HFF-Myc (cell line): ENCODE measurements at places on chromosomes 12 and 14.

GRCh38 chr12:62629971-62630739 is 163.5 kb downstream of the MON2 start:
- DNase-seq, result no peak

DNA sequence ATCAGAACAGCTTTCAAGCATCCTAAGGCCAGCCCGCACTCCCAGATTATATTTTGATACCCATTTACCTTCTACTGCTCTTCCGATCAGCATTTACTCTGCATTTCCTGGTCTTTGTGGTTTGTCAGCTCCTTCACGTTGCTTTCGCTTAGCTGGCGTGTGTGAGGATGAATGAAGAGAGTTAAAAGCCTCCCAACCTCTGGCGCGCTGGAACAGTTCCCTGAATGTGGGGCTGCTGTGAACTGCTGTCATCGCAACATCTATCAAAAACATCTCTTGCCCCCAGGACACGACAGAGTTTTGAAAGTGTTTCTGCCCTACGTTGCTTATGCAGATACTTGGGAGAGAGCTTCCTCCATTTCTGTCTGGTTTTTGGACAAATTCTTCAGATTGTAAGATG is 129.2 kb downstream of the KCNA5 start:
- DNase-seq, result no peak

GRCh38 chr12:58412461-58413060 is 471.2 kb downstream of the ATP23 start:
- no peak for DNase-seq

DNA sequence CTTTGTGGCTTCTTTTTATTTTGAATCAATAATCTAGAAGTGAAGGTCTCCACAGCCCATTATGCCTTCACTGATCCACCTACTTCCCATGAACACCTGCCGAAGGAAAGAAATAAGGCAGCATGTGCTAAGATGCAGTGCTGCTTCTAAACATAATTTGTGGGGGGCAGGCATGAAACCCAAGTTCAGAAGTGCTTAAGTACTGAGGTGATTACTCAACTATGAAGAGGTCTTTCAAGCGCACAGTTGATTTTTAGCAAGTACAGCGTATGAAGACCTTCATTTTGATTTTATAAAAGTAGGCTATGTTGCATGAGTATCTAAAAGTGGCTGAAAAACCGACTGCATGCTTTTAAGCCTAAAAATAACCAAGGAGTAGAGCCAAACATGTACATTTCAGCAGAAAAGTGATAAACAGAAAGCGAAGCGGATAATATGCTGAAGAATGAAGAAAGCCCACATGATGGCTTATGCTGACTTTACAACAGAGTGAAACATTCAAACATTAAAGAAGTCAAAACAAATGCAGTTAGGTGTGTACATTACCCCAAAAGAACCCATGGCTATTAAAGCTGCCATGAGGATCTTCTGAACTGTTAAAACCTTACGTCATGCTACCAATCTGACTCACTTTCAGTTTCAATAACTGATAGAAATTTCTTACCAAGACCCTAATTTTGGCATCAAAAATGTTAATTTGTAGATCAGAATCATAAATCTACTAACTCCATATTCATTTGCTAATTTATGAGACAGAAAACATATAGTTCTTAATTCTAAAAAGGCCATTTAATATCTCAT is 29.3 kb downstream of the KICS2 start:
- no peak for DNase-seq

DNA sequence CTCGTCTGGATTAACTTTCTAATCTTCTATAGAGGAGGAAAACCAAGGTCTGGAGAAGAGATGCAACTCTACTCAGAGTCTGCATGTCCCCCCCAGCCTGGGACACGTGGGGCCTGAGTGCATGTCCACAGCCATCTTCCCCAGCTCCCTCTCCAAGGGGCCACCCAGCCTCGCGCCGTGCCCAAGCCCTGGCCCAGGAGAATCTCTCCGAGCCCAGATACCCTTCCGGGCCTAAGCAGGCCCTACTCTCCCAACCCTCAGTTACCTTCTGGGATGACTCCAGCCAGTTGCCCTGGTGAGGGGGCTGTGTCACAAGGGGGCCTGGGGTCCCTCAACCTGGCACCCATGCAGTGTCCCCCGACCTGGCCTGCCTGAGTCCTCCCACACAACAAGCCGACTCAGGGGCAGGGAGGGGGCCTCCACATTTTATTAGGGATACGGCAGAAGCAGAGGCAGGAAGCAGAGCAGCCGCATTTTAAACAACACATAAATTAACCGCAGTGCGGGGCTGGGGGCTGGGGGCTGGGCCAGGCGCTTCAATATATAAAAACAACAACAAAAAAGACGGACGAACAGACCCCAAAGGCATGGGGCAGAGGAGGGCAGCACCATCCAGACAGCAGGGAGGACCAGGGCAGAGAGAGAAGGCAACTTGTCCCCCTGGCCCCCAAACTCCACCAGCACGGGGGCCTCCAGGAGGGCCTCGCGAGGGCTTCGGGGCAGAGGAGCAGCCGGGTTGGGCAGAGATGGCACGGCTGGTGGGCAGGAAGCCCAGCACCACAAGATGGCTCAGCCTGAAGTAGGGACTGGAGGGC is 37.3 kb downstream of the NCKAP5L start:
- DNase-seq, result no peak

DNA sequence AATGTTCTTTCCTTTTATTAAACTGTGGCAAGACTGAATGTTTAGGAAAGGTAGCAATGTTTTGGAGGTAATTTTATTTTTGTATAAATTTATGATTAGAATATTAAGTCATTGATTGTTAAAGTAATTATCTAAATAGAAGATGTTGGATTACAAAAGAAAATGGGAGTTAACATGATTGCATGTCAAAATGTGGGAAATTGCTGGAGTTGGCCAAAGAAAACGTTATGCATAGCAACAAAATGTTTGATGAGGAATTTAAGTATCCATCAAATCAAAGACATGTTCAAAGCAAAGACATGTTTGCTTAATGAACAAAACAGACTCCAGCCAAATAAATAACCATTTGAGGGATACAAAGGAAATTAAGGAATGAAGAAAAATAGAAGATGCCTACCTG is 3.2 kb upstream of the MLH3 start:
- no peak for DNase-seq

DNA sequence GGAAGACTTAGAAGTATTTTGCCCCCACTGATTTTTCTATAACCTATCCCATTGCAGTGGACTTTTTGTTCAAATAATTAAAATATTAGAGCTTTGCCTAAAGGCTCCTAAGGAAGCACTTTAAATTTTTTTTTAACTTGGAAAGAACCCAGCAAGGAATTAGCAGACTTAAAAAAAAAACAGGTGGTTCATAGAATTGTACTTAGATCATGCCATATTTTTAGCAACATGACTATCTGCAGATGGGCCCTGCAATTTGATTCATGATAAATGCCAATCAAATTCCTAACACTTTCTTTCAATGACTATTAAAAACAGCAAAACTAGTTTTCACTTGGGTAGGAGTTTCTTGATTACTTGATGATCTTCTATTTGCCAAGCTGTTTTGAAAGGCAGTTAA is 11.5 kb downstream of the ADAMTS20 start:
- peak; percentile 14 for DNase-seq

DNA sequence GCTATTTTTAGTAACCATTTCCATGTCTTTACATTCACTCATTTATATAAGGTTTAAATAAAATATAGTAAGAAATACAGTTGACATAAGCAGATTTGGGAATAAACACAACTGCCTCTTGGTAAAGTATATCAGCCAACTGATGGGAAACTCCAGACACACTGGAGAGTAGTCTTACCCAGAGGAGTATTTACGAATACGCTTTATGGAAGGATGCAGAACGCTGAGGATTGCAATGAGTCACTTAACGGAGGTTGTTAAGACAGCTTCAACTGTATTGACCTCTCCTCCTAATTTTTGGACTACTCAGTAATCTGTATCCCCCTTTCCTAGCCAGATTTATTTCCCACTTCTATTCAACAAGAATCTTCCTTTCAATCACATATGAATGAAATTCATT is 6.0 kb downstream of the C2CD5 start:
- DNase-seq, result no peak

DNA sequence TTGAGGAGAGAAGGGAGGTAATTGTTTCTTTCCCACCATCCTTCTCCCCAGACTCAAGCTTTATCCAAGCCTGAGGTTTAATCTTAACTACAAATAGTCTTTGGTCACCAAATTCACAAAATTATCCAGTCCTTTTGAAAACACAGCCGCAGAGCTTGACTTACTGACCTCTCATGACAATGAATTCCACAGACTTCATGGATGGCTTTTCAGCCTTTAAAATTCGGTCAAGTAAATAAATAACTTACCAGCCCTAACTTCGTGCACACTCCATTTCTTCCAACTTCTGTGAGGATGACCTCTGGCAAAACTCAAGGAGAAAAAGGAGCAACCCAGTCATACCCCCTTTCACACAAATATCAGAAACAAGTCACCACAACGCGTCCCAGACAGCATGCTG is 137.0 kb upstream of the CDKN3 start:
- DNase-seq, result no peak

DNA sequence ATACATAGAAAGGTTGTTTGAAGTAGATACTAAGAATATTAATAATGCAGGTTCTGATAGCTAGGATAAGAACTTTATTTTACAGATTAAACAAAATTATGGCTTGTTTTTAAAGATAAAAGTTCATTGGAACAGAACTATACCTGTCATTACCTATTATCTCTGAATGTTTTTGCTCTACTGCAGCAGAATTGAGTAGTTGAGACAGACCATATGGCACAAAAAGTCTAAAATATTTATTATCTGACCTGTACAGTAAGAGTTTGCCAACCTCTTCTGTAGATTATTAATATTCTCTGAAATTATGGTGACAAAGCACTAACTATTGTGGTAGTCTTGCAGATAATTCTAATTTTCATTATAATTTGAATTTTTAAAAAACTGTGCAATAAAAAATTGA is 829.1 kb upstream of the MGAT4C start:
- no peak for DNase-seq

DNA sequence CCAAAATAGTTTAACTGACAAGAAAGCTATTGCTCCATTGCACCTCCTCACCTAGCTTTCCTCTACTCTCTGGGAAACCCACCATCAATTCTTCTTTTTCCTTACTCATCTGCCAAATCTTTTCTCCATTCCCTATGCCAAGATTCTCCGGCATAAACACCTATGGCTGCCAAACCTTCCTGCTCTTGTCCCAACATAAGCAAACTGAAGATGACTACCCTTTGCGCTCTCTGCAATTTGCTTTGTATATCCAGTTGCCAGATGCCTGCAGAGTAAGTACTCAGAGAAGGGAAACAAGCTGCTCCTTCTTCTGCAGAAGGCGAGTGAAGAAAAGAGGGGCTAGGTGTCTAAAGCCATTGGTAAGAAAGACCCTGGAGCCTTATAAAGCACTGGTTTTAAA is 11.5 kb downstream of the PTGER2 start:
- no peak for DNase-seq
